ENCODE measurements at places on chromosomes 12 and 14.

DNA sequence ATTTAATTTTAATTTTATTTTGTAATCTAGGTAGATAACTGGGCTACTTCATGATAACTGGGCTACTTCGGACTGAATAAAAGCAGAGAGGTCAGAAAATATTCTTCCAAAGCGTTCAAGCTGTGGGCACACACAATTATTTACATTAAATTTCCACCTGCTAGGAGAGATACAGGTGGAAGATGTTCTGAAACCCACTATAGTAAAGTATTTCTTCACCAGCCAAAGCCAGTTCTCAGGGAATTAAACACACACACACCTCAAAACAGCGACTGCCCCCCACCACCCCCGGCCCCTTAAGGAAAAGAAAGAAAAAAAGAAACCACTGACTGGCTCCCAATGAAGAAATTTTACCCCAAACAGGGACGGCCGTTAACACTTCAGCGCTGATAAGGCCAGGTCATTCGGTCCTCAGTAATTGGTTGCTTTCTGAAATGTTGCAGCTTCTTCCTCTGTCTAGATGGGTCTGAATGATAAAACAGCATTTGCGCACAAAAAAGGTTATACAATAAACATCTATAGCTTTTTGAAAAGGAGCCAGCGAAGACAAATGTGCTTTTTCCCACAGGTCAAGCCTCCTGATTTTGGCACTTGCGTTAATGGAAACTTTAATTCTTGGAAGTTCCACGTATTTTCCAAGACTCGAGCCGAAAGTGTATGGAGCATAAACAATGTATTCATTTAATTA lies 771 bp upstream of the KCNJ8 start:
- DNase-seq = no peak

GRCh38 chr14:104680056-104680805 lies 9.2 kb upstream of the INF2 start:
- no peak for DNase-seq

DNA sequence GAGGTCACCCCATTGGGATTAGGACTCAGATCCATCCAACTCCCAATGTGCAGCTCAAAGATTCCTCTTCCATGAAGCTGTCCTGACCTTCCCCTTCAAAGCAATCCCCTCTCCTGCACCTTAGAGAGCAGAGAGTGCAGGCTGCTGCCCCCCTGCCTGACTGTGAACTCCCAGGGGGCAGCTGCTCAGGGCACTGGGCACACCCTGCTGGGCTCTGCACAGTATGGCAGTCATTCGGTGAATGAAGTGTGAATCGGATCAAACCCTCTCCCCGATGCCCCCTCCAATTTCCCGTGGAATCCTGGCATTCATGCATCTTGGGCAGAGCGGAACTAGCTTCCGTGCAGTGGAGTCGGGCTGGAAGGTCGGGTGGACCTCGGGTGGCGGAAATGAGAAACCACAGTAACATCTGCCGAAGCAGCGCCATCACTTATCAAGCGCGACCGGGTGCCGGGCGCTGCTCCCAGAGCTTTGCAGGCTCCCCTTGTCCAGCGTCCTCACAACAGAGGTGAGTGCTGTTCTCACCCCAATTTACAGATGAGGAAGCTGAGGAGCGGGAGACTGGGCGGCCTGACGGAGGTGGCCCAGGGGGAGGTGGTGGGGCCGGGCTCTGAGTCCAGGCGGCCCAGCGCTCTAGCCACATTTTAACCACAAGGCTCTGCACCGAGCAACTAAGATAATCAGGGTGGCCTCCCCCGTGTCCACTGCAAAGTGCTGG lies 14.7 kb downstream of the GALNT9 start:
- DNase-seq = no peak

DNA sequence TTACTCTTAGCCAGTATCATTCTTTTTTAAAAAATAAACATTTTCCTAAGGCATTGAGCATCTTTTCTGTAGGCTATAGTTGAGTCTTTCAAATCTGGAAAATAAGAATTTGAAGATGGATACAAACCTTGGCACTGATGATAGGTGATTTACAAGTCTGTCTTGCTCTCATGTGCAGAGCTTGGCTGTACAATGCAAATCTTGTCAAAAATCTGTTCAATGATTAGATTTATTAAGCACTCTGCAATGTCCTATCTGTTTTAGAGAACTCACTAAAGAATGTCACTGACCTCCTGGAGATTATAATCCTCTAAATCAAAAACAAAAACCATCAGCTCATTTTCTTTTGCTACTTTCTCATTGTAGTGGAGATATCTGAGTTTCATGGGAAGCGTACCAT lies 42.8 kb upstream of the AMIGO2 start:
- DNase-seq = no peak

- DNase-seq = no peak
Measured at GRCh38 chr14:53881161-53881871, 75.3 kb downstream of the BMP4 start.

GRCh38 chr14:72104011-72104613 lies 171.9 kb downstream of the RGS6 start:
- peak; percentile 50 for DNase-seq

GRCh38 chr12:15130541-15130940 lies 90.7 kb downstream of the RERG start:
- no peak for DNase-seq

- DNase-seq = no peak
Measured at GRCh38 chr12:4034921-4035320, 161.7 kb upstream of the PARP11 start.

DNA sequence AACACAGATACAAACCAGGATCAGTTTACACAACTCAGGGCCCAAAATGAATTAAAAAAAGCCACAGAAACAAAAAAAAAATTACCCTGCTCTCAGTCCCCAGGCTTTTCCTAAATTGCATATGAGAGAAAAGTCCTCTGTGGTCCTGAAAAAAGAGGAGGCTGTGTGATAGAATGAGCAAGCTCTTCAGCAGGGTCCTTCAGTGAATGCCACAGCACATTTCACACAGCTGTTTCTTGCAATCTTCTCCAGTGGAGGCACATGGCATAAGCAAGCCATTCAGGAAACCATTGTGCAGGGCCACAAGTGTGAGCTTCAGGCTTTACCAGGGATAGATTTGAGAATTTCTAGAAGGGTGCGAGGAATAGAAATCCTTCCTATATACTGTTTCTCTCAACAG lies 168.5 kb downstream of the PPM1H start:
- no peak for DNase-seq

DNA sequence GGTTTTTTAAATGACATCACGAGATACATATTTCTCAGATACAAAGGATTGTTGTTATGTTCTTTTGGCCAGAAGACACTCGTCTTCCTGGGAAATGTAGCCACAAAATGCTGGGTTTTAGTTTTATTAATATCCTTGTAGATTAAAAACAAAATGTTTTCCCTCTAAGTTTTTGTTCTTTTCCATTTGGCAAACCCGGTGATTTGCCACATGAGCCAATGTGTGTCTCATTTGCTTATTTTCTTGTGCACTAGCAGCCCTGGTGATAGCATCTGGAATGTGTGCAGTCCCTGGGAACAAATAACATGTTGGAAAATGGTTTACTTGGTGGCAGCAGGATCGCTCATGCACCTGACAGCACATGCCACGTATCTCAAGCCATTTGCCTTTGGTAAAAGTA lies 61.0 kb downstream of the HMGA2 start:
- DNase-seq = no peak

DNA sequence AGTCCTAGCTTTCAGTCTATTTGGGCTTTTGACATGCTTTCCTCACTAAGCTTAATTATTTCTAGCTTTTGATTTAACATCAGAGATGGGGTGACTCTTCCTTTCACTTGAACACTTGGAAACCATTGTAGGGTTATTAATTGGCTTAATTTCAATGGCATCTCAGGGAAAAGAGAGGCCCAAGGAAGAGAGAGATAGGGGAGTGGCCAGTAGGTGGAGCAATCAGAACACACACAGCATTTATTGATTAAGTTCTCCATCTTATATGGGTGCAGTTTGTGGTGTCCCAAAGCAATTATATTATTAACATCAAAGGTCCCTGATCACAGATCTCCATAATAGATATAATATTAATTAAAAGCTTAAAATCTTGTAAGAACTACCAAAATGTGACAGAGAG lies 1466.1 kb upstream of the SEL1L start:
- DNase-seq = no peak

GRCh38 chr12:95238150-95238549 lies 20.5 kb downstream of the VEZT start:
- no peak for DNase-seq

DNA sequence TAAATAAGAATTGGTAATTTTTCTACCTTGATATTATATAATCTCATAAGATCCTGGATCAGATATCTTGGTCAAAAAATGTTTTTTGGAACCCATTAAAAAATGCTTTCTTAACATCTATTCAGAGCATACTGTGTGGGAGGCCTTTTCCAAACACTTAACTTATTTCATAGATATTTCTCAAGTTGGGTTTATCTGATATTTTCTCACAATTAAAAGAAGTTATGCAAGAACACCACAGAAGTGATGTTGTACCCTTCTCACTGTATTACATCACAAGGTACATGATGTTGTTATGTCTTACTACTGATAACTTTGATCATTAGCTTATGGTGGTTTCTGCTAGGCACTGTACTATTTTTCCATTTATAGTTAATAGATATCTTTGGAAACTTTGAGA lies 23.4 kb upstream of the PRPF39 start:
- DNase-seq = no peak

GRCh38 chr14:101010293-101010692 lies 106.8 kb upstream of the RTL1 start:
- DNase-seq = no peak

GRCh38 chr12:28237423-28237822 lies 47.2 kb downstream of the CCDC91 start:
- DNase-seq = no peak

DNA sequence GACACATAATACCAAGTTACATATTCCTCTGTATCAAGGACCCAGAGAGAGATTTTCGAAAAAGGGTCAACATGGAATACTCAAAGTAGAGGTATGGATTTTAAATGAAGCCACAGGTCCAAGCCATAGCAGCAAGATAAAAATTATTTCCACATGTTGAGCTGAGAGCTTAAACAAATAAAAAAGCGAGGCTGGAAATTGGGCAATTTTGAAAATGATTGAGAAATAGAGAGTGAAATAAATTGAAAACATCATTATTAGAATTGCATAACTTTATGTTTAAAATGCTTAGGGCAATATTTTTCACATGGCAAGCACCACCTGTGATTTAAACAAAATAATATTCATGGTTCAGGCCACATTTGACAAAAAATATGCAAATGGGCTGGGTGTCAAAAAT lies 1251.0 kb upstream of the USP15 start:
- DNase-seq = no peak

DNA sequence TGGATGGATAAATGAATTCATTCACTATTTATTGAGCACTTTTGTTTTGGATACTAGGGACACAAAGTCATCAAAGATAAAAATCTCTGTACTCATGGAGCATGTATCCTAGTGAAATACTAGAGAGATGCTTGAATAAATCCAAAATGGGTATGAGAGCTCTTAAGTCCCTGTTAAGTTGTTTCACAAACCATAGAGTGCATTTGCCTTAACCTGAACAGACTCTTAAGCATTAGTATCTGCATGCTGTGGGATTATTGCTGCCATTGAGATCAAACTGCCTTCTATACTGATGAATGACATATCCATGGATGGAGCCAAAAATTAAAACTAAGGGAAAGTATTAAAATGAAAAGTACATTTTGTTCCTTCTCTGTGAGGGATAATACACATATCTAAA lies 206.5 kb upstream of the KRR1 start:
- DNase-seq = no peak

DNA sequence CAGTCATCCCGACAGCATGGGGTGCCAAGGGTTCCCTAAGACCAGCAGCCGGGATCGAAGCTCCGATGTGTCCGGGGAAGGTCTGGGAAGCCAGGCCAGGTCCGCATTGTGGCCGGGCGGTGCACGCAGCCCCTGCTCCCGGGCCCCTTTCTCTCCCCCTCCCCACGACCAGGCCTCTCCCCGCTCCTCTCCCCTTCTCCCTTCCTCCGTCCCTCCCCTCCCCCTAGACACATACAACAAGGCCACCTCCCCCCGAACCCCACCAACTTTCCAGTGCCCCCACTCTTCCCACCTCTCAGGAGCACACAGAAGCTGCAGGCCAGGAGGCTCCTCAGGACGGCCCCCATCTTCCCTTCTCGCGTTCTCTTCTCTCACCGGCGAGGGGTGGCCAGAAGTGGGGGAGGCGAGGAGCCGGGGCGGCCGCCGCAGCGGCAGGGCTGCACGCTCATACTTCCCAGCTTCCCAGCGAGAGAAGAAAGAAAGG lies 413 bp downstream of the LRP6 start:
- DNase-seq = peak; percentile 29

GRCh38 chr14:103839579-103839978 lies 7.8 kb downstream of the PPP1R13B start:
- DNase-seq = no peak

GRCh38 chr12:54723379-54724256 lies 75.5 kb upstream of the DCD start:
- DNase-seq = peak; percentile 30

DNA sequence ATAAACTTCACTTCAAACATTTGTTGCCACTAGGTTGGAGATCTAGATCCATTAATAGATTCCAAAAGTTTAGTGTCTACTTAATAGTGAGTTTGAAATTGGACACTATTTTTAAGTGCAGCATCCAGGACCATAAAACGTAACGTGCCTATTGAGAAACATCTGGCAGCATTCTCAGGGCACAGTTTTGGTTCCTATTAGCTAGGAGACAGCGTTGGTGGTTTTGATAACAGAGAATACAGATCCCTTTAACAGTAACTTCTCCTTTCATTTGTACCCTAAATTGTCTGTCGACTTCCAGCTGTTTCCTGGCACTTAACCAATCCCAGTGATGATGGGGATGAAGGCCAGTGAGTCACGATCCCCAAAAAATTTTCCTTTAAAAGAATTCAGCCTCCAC lies 25.8 kb downstream of the KCNK10 start:
- DNase-seq = no peak

DNA sequence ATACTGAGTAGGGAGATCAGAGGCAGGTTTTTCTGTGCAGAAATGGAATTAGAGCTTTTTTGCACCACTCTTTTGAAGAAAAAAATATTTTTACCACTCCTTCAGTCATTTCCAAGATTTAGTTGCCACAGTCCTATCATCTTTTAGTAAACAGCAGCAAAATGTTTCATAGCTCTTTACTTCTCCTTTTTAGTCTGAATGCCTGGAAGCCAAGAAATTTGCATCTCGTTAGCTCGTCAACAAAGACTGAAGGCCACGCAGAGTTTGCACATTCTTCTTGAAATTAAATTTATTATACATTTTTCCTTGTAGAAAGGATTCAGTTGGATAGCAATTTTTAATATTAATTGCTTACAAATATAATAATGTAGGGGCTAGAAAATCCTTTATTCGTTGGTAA lies 544.5 kb upstream of the ATP2B1 start:
- DNase-seq = no peak

- no peak for DNase-seq
Measured at GRCh38 chr12:65595016-65595560, 229.2 kb upstream of the HMGA2 start.

- no peak for DNase-seq
Measured at GRCh38 chr12:46377678-46378077, 5.1 kb upstream of the SLC38A2 start.
